Keratinocyte (primary cell): ENCODE measurements at places on chromosomes 13 and 19.
A peak's percentile ranks its signal among the peaks of the same experiment; 100 is the strongest.

DNA sequence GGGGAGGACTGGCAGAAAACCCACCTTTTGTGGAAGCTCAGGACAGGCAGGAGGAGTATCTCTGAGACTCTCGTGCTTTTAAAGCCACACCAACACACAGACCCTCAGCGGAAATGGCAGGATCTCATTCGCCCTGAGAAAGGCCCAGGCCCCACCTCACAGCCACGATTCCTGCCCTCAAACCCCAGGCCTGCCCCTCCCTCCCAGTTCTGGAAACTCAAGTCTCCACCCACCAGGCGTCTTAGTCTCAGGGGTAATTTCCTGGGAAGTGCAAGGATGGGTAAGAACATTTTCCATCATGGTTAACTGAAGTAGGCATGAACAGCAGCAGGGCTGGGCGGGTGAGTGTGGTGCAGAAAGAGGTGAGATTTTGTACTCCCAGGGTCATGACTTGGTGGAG lies 8.0 kb upstream of the PDE4C start:
- no peak for DNase-seq

DNA sequence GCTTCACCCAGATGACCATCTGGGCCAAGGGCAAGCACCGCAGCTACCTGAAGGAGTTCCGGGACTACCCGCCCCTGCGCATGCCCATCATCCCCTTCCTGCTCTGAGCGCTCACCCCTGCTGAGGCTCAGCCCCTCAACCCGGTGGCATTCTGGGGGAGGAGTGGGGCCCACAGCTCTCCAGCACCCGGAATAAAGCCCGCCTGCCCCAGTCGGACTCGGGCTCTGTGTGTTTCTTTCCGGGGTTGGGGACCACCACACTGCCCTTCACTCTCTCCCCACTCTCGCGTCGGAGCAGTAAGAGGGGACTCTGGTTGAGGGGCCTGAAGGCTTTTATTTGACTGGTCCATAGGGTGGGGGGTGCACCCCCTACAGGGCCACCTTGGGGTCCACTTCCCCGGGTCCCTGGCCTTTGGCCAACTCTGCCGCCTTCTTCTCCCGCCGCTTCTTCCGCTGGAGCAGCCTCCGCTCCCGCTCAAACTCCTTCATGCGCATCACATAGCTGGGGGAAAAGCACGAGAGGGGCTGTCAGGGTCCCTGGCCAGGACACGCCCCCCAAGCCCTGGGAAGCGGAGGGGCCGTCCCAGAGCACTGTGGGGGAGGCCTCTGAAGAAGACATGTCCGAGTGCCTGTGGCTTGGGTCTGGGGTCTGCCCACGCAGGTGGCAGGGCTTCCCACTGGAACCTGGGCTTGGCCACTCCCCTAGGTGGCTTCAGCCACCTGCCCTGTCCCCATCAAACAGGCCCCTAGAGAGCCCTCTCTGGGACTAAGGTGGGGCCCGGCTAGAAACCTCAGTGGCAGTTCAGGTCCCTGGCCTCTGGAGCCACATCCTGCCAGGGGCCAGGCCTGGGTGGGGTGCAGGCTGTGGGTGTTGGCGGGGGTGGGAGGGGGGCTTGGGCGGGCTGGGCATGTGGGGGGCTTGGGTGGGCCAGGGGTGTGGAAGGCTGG lies 5.8 kb downstream of the NDUFB7 start:
- DNase-seq, result no peak

- peak; percentile 25 for DNase-seq
Measured at GRCh38 chr13:100611678-100612492, 23.3 kb upstream of the GGACT start.

DNA sequence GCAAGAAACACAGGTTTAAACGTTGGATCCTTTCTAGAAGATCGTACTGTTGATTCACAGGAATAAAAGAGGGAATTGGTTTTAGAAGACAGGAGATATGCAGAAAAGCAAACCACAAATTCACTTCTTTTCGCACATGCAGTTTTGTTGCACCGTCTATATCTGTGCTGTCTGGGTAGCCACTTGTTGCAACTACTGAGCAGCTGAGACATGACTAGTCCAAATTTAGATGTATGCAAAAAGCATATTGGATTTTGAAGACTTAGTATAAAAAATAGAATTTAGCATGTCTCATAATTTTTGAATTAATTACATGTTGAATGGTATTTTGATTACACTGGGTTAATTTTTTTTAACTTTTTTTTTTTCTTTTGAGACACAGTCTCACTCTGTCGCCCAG lies 176.3 kb downstream of the KLF12 start:
- DNase-seq, result no peak

GRCh38 chr19:23887642-23888041 lies 27.0 kb upstream of the ZNF726 start:
- no peak for DNase-seq

GRCh38 chr13:93320942-93321341 lies 94.3 kb downstream of the GPC6 start:
- no peak for DNase-seq

DNA sequence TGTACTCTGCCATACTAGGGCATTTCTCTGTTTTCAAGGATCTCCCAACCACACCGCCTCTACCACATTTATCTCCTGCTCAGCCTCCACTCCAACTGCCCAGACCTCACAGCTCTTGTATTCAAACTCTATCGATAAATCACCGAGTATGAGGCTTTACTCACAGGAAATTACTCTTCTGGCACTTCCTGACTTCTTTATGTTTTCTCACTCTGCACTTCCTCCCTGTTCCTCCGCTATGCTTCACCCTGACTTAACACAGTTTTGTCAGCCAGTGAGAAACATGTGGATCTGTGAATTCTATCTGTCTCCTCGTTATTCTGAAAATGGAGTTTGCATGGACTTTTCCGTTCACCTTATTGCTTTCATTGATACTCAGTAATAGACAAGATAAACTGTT lies 2.6 kb upstream of the CARD8 start:
- DNase-seq, result no peak

DNA sequence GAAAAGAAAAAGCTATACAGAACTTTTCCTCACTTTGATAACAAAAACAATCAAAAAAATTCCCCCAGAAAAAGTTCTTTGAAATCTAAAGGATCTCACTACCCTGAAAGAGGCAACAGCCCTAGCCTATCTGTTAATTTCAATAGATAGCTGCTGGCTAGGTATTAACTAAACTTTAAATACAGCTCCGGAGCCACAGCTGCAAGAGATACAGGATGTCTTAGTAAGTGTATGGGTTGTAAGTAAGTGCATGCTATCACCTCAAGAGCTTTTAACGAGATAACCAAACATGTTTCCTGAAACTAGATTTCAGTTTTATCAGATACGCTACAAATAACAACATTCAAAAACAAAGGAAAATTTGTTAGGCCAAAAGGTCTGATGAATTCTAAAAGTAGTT lies 148.4 kb downstream of the KLF12 start:
- DNase-seq, result no peak

GRCh38 chr13:77894743-77895142 lies 23.9 kb downstream of the EDNRB start:
- DNase-seq, result no peak

DNA sequence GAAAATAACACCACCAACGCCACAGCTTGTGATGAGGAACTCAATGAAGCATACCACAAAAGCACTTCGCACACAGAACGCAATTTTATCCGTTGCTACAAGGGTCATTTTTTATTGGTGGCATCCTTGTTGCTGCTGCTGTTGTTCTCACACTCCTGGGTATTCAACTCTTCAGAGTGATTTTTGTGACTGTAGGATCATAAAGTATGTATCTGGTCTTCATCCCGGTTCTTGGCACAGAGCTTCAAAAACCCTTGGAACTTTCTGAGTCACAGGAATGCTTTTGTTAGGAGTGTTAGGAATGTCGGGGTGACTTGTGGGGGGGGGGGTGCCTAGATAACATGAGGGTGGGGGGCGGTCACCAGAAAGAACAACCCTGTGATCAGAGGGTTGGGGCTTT lies 108.4 kb downstream of the ZNF557 start:
- DNase-seq, result no peak

DNA sequence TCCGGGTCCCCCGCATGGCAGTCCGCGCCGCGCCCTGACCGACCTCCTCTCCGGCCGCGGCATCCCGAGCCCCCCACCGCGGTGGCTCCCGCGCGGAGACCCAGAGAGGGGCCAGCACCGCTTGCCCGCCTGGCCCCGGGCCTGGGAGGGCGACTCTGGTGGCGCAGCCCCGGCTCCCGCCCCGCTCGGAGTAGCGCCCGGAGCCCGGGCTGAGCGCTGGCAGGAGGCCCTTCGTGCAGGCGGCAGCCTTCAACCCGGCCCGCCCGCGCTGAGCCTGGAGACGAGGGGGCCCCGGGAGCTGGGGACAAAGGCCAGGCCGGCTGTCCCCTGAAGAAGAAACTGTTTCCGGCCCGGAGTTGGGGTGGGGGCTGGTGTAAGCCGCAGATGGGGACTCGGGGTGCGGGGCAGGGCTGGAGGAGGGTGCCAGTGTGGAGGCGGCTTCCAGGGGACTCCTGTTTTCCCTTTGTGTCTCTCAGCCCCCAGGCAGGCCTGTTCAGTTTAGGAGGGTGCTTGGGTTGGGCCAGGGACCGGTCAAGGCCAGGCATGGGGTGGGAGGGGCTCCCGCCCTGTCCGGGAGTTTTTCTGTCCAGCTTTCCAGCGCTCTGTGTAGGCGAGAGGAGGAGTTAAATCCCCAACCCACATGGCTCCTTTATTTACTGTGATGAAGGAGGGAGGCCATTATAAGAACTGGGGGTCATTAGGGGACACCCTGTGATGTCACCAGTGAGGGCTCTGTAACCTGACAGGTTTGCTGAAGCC lies 935 bp downstream of the LRP3 start:
- DNase-seq, result no peak

- DNase-seq, result no peak
Measured at GRCh38 chr13:40340368-40341095, 325.9 kb downstream of the FOXO1 start.

GRCh38 chr19:40274585-40275544 lies 10.3 kb downstream of the AKT2 start:
- DNase-seq, result no peak

GRCh38 chr13:27442071-27442647 lies 8.2 kb downstream of the MTIF3 start:
- DNase-seq, result no peak

DNA sequence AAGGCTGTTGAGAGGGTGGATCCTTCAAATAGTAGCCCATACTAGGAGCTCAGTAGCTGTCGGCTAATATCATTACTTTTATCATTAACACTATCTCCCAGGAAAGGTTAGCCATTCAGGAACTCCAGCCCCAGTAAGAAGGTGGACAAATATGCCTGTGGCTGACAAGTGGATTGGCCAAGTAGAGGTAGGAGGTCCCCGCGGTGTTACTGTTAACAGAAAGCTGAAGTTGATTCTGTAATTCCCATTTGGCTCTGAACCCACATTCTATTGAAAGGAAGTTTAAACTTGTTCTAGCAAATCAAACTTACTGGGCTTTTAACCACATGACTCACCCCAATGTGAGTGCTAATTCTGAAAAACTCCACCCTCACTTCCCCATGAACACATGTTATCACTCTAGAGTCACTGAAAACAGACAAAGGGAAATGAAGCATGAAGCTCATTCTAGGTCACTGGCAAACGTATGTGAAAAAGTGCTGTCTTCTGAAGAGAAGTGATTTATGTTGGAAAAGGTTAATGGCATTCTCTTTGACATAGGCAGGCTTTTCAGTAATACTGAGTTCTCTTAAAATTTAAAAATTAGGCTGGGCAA lies 273.5 kb downstream of the FGF14 start:
- peak; percentile 69 for DNase-seq

DNA sequence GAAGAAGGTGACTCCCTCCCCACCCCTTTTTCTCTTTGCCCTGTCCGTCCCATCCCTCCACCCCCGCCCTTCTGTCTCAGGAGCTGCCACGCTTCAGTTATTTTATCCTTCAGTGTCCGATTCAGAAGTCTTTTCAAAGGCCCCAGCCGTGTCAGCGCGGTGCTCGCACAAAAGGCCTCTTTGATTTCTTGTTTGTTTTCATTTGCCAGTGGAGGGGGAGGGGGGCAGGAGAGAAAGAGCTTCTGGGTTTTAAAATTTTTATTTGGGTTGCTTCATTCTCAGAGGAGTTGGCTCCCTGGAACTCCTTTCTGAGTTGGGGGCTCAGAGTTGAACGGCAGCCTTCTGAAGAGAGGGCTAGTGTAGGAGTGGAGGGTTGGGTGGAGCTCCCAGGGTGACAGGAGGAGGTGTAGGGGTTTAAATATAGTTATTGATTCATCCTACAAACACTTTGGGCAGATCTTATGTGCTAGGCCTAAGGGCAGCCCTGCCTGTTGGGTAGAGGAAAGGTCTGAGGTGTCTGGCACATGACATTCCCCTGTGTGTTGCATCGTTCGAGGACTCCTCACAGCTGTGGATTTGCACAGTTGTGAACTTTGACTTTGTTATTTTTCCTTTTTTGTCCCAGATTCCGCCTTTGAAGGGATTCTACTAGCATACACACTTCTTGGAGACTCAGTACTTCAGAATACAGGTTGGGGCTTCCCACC lies 36.8 kb downstream of the NFIX start:
- no peak for DNase-seq

- DNase-seq, result peak; percentile 45
Measured at GRCh38 chr19:38229585-38230073, 5.6 kb upstream of the DPF1 start.

GRCh38 chr13:32164622-32165268 lies 133.2 kb downstream of the FRY start:
- DNase-seq, result no peak

- DNase-seq, result no peak
Measured at GRCh38 chr13:44403461-44404056, 29.9 kb downstream of the SERP2 start.

DNA sequence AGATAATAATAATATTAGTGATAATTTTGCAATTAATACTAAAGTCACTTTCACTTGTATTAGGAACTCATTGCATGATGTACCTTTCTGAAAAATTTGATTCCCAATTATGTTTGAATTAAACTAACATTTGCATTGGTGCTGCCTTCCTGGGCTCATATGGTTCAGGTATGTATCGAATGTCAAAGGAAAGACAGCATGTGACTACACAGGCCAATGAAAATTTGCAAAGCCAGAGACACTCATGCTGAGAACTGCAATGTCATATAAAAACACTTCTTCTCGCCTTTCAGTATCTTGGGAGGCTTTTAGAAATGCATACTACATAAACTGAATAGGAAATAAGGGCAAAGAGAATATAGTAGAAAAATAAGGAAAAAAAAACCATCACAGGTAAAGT lies 44.3 kb downstream of the RAP2A start:
- DNase-seq, result no peak
